CD4-positive, alpha-beta T cell (primary cell): ENCODE measurements at places on chromosomes 7 and 10.

DNA sequence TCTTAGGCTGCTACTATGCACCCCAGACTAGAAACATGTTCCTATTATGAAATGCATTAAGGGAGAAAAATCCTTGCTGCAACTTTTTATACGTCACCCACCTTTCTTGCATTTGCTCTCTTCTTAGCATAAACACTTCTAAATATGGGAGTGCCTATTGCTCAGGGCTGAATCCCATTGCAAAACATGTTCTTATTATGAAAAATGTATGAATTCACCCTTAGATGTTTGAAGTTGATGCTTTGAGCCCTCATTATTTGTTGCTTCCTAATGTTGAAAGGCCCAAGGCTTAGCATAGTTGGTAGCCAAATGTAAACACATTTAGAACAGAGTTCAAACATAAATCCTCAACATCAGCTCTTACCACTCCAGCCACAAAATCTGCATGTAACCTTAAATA is 52.8 kb downstream of the BMPER start:
- H3K4me1 ChIP-seq: no peaks in the 10 kb centered on the region
- H3K27me3 ChIP-seq: no peaks in the 10 kb centered on the region
- no peak for DNase-seq
- H3K36me3 ChIP-seq: no peaks in the 10 kb centered on the region
- no peak overlapping the region for H3K4me3 ChIP-seq
- no peak overlapping the region for H3K27ac ChIP-seq

DNA sequence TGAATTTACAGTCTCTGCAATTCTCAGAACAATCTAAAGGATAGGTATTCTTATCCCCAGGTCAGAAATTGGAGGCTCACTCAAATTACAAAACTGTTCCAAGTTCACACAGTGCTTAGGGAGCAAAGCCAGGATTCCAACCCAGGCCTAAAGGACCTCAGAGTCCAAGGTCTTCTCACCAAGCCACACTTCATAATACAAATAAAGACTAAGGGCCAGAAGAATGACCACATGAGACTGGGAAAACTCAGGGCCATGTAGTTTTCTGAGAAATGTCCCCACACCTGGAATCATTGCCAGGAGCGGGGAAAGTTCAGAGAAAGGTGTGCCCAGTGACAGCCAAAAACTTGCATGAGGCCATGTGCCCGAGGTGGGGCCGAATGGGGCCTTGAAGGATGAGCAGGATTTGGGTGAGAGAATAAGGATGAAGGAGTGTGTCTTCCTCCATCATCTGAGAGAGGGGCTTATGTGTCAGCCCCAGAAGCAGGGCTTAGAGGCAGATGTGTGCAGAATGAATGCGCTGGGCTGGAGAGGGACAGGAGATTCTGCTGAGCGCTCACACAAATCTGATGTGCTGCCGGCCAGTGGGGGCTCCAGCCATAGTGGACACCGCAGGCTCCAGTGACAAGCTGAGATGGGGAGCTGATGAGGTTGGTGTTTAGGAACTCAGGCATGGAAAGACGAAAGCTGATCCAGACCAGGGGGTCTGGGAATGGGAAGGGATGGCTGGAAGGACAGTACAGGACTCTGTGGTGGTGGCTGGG is 35.9 kb downstream of the BLNK start:
- no peaks in the 10 kb centered on the region for H3K4me1 ChIP-seq
- no peak overlapping the region for H3K27ac ChIP-seq
- no peaks in the 10 kb centered on the region for H3K36me3 ChIP-seq
- no peaks in the 10 kb centered on the region for H3K27me3 ChIP-seq

DNA sequence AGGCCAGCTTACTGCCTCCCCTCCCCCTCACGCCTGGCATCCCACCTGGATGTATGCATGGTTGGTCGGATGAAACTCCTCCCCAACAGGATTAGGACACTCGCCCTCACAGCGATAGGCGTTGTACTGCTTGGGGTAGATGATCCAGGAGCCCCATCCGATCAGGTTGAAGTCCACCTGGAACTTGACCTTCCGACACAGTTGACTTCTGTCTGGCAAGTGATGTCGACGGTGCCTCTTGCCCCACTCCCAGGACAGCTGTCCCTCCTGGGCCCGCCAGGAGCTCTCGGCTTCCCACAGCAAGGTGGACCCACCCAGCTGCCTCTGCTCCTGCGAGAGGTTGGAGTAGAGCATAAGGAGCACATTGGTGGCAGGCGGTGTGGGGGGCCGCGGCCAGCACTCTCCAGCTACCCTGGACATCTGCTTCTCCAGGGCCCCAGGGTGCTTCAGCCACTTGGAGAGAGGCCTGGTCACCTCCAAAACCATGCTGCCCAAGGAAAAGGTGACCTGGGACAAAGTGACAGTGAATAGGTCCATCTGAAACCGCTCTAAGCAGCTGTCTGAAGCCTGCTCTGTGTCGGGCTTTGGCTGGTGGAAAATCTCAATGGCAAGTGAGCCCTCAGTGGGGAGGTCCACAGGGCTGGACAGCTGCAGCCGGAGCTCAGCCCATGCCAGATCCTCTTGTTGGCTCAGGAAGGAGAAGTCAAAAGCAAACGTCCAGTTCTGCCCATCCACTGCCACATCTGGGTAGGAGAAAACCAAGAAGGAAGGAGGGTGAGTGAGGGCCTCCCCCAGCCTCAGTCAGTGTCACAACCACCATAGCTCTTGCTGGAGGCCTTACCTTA is 6.0 kb downstream of the NODAL start:
- DNase-seq: no peak
- peaks cover 15% of the 10 kb centered on the region for H3K27me3 ChIP-seq
- no peak overlapping the region for H3K4me3 ChIP-seq
- peaks cover 36% of the 10 kb centered on the region for H3K4me1 ChIP-seq
- H3K27ac ChIP-seq: no peak overlapping the region
- H3K36me3 ChIP-seq: peaks cover 2% of the 10 kb centered on the region

- no peak overlapping the region for H3K27ac ChIP-seq
- peaks cover 4% of the 10 kb centered on the region for H3K27me3 ChIP-seq
- no peak for DNase-seq
- no peaks in the 10 kb centered on the region for H3K36me3 ChIP-seq
- H3K4me1 ChIP-seq: no peaks in the 10 kb centered on the region
- no peak overlapping the region for H3K4me3 ChIP-seq
These were observed 81.8 kb downstream of the PTPN20 start for GRCh38 chr10:46992803-46993561.

DNA sequence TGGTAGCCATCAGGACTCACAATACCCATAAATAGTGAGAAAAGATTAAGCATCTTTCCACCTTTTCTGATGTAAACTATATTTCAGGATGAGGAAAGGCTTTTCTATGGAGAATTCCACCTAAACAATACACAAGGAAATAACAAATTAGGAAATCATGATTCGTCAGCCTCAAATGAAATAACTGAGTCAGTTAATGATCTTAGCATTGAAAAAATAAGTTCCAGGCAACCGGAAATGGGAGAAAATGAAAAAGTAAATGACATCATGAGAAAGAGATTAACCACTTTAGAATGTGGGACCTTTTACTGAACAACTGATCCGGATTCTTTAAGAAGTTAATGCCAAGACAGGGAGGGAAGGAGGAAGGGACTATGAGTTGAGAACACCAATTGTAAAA is 742.3 kb downstream of the TNS3 start:
- H3K27me3 ChIP-seq: no peaks in the 10 kb centered on the region
- no peaks in the 10 kb centered on the region for H3K4me1 ChIP-seq
- no peaks in the 10 kb centered on the region for H3K36me3 ChIP-seq
- H3K27ac ChIP-seq: no peak overlapping the region
- H3K4me3 ChIP-seq: no peak overlapping the region

DNA sequence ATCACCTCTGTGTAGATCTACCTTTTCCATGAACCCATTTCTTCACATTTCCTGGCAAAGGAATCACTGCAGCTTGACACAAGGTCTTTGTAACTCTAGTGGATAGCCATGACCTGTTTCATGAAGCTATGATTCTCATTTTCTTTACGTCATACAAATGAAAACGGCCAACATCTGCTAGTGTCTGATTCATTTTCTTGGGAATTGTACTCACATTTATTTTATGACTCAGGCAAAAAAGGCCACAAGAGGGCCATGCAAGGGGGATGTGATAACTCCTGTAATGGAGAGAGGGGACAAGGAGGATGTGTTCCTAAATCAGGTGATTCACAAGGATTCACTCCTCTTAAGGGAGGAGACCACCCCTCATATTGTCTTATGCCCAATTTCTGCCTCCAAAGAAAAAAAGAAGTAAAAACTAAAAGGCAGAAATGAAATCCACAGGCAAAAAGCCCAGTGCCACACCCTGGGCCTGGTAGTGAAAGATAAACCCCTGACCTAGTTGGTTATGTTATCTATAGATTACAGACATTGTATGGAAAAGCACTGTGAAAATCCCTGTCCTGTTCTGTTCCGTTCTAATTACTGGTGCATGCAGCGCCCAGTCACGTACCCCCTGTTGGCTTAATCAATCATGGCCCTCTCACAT is 249.9 kb downstream of the IPMK start:
- no peak overlapping the region for H3K4me3 ChIP-seq
- no peak for DNase-seq
- no peaks in the 10 kb centered on the region for H3K27me3 ChIP-seq
- H3K27ac ChIP-seq: no peak overlapping the region
- no peaks in the 10 kb centered on the region for H3K36me3 ChIP-seq

GRCh38 chr7:128743112-128743772 is 4.1 kb downstream of the CALU start:
- no peak for DNase-seq
- H3K27ac ChIP-seq: no peak overlapping the region
- no peak overlapping the region for H3K4me3 ChIP-seq
- H3K27me3 ChIP-seq: no peaks in the 10 kb centered on the region
- peaks cover 17% of the 10 kb centered on the region for H3K4me1 ChIP-seq
